ENCODE measurements at places on chromosomes 7 and 10. TPM values are rescaled to one million over a fixed set of nuclear protein-coding genes. Genes with fewer than 3 reads are reported as not detected.

LRRD1 gene
- 0.24 TPM for total RNA-seq

GPR26 gene
- not detected for total RNA-seq

GPR15LG gene
- not detected for total RNA-seq

RHEB gene
- 79.2 TPM for total RNA-seq

MUC12 gene
- total RNA-seq, result not detected

ATOH7 gene
- not detected for total RNA-seq

CPXM2 gene
- total RNA-seq, result 0.19 TPM

SPDYE8 gene
- not detected for total RNA-seq

LYZL1 gene
- not detected for total RNA-seq

FFAR4 gene
- total RNA-seq, result not detected

RNF133 gene
- 0.70 TPM for total RNA-seq

CPA2 gene
- total RNA-seq, result not detected

PNLIP gene
- total RNA-seq, result not detected
